ENCODE measurements at places on chromosomes 3 and 15.

- no peak for DNase-seq
Observed at GRCh38 chr3:107250221-107250620, 127.0 kb upstream of the CCDC54 start.

- peak; percentile 85 for DNase-seq
Observed at GRCh38 chr3:193842029-193842798, 249.2 kb downstream of the OPA1 start.

DNA sequence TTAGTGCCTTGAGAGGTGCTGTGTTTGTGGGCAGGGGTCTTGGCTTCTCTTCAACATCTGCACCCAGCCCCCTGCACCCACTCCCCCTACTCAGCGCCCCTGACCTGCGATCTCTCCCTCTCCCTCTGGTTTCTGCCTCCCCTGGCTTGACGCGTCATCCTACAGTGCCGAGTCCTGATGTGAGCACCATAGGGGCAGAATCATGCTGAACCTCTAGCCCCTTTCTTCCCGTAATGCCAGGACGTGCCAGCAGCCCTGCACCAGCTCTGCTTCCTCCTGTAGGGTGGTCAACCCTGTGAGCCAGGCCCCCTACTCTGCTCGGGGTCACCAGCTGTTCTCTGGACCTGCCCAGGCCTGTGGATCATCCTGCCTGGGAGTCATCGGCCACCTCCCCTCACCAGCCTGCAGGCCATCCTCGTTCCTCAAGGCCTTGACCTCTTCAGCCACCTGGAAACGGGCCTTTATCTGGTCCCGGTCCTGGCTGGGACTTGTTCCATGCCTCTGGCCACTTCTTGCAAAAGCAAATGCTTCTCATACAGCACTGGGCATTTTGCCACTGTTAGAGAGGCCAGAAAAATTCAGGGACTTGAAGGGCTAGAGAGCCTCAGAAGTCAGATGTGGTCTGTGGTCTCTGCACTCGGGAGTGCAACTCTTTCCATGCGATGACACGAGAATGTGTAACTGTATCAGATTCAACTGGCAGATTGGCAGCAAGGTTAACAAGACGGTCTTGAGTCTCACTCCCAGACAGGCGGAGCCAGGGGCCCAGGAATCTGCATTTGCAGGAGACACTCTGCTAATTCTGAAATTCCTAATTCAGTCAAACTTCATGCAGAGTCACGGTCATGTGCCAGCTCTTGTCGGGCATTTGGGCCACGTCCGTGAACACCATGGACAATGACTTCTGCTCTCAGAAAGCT, 16.7 kb upstream of the KLF15 start:
- peak; percentile 16 for DNase-seq

DNA sequence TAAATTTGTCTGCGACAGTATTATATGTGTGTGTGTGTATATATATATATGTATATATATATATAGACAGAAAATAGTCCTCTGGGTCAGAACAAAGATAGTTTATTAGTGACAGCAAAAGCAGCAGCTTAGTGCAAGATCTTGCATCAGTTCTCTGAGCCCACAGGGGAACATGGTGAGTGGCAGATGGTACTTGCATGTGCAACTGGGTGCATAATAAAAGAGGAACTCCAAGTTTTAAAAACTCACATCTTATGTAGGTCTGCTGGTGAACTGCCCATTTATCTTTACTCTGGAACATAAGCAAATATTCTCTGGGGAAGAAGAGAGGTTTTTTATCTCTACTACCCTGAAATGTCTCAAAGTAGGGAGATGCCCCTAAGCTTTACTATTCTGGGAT, 276.4 kb downstream of the POLQ start:
- DNase-seq, result peak; percentile 47

- no peak for DNase-seq
Observed at GRCh38 chr15:65558336-65558735, 28.1 kb downstream of the HACD3 start.

GRCh38 chr3:59777066-59777465, 727.2 kb upstream of the CFAP20DC start:
- no peak for DNase-seq

DNA sequence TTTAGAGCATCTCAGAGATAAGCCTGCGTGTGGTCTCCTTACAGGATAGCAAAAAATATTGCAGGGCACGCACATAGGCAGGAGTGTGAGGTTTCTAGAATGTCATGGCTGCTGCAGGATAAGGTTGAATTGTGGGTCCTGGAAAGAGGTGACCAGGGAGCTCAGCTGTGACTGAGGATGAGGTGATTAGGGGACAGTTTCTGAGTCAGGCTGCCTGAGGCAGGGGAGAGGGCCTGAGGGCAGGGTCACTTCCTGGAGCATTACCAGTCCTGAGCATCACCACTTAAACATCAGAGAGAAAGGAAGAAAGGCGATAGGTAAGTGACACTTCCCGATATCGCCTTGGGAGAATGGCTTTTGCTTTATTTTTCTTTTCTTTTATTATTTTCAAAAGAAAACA, 813.8 kb downstream of the TUSC7 start:
- DNase-seq, result no peak

DNA sequence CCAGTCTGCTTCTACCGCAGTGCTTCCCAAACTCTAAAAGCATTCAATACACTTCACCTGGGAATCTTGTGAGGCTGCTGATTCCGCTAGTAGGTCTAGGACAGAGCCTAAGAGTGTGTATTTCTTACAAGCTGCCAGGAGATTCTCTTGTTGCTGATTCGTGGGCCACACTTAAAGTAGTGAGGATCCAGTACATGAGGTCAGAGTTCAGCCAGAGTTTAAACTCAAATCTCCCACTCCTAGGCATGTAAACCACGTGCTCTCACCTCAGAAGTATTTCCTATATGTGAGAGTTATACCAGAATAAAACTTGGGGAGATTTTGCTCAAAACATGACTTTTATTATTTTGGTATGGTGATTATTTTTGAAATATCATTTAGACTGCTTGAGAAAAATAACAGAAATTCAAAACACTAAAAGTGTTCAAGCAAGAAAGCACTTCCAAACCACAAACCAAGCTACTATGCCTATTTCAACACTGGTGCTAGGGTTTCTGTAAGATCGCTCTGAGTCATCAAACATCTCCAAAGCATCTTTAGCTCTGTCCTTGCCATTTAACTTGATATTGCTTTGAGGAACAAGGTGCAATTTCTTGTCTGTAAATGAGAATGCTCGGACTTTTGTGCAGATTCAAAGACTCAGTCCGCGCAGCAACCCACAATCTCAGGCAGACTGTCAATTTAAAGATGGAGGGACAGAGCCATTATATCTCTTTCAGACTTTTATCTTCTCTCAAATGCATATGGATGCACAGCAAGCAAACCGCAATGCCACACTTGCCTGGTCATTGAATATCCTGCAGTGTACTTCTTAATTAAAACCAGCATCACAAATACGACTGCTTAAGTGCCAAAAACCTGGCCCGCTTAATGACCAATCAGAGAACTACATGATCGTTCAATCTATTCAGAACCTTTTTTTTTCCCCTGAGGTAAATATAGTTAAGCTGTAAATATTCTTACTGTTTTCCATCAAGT, 59.8 kb downstream of the AGTR1 start:
- peak; percentile 55 for DNase-seq

- no peak for DNase-seq
Observed at GRCh38 chr3:135495891-135496290, 469.6 kb upstream of the PPP2R3A start.

GRCh38 chr15:94164202-94164807, 67.1 kb upstream of the MCTP2 start:
- DNase-seq, result peak; percentile 87

DNA sequence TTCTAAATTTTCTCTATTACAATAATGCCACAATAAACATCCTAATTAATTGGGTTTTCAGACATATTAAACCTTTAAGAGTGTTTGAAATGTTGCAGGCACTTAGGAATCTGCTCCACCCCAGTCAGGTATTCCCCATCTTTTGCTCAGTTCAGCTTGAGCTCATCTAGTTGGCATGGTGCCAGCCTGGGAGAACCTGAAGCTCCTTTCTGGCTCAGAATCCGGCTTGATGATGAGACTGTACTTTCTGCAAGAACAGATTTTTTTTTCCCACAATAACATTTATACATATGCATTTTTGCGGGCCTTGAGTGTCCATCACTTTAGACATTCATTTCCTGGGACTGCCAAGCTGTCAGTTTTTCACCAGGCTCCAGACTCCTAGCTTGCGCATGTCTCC, 7.7 kb upstream of the OXSR1 start:
- no peak for DNase-seq

DNA sequence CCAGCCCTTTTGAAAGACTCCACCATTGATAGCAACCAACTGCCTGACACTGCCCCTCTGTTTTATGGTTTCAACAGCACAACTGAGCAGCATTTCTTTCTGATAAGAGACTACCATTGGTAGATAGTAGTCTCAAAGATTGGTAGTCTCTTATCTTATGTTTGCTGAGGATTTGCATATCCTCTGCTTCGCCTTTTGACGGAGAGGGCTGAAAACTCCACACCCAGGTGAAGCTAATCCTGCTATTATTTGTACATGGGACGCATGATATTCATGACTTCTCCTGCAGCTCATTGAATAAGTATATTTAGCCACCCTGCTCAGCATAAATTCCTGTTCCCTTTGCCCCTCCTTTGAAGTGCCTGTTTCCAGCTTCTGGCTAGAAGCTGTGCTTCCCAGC, 119.4 kb upstream of the STRIT1 start:
- peak; percentile 22 for DNase-seq

DNA sequence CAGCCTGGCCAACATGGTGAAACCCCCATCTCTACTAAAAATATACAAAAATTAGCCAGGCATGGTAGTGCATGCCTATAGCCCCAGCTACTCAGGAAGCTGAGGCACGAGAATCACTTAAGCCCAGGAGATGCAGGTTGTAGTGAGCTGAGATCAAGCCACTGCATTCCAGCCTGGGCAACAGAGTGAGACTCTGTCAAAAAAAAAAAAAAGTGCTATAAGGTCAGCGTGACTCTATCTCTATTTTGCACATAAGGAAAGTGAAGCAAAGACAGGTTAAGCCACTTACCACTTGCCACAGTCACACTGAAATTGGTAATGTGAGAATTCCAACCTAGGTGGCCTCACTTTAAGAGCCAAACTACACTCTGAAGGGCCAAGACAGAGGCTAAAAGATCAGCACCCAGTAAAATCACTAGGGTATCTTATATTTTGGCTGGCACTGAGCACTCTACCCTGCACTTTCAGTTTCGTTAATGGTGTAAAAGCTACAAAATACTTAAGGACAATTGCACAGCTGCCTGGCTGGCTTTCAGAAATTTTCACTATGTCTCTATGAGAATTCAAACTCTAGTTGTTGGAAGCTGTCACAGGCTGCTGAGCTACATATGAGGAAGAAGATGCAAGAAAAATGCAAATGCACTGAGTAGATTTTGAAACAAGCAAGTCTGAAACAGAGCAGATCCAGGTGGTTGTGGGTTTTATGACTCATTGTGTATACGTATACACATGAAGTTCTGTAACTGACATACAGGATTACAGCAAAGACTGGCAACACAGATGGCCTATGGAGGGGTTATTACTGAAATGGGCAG, 32.7 kb downstream of the TRANK1 start:
- DNase-seq, result peak; percentile 87

- peak; percentile 86 for DNase-seq
Observed at GRCh38 chr3:58998476-58999117, 51.2 kb downstream of the CFAP20DC start.

DNA sequence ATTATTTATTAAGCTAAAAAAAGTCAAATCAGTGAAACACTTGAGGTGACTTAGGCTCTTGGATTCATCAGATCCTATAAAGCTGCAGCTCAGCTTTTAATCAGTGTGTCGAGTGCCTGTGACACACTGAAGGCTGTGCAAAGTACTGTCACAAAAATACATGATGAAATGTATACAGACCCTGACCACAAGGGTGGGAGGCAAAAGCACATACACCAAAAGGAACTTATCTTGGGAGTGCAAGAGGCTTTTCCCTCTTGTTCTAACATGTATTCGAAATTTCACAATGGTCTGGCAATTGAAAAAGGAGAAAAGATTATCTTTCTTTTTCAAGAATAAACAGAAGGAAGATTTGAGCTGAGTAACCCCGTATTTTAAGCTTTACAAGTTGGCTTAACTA, 35.9 kb downstream of the VGLL4 start:
- DNase-seq, result peak; percentile 98

GRCh38 chr3:83023086-83023485, 1261.6 kb upstream of the GBE1 start:
- no peak for DNase-seq

DNA sequence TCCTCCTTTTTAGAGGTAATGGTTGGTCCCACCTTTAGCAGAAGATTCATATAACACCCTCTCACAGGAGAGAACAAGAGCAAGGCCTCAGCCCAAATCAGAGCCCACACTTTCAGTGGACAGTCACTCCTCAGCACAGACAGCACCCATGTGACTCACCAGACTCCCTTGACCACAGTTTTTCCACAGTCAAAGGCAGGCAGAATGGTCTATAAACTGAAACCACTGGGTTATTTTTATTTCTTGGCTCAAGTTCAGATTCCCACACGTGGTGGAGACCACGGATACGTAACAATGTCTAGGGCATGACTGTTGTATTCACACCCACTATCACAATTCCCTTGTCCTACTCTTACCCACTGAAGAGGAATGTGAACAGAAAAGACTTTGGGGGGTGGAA, 237.8 kb upstream of the UBE2E1 start:
- peak; percentile 36 for DNase-seq

- DNase-seq, result no peak
Observed at GRCh38 chr15:57677204-57677603, 29.3 kb upstream of the POLR2M start.

GRCh38 chr15:67771189-67771800, 54.0 kb upstream of the SKOR1 start:
- no peak for DNase-seq

DNA sequence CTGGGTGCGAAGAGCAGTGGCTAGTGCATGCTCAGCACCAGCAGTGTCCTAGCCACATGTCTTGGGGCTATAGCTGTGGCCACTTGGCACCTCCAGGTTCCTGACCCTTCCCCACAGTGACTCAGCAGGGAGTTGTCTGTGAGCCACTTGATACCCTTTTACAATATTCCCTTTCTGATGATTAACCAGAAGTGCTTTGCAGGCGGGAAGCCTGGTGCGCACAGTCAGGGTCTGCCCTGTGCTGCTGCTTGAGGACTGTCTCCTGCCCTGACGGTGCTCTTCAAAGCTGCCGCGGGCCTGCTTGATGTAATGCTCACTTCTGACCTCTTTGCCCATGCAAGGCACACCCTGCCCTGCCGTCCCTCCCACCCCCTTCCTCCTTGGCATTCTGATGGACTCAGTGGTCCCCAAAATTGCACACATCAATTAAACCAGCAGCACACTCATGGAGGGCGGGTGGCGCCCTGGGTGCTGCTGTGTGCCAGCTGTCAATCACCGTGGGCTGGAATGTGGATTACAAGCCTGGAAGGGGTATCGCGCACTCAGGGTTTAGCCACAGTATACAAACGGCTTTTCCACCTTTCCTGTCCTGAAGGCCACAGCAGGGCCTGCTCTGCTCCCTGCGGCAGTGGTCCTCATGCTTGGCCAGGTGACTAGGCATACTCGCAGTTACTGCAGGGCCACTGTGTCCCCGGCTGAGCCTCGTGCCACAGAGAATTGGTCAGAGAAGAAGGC, 40.9 kb upstream of the PCSK6 start:
- DNase-seq, result no peak

DNA sequence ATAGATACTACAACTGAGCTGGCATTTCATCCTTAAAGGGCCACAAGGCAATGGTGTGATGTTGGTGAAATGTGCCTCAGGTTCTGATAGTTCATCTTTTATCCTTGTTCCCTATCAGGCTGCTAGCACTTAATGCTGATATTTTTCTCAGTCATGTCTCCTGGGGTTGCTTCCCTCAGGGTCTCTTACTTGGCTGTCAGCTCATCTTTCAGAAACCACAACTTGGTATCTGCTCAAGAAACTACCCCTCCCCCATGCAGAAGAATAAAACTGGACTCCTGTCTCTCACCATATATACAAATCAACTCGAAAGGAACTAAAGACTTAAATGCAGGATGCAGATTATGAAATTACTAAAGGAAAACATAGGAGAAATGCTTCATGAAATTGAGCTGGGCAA, 308.1 kb downstream of the CHST2 start:
- DNase-seq, result peak; percentile 71

Data from OCI-M1 (cell line).